ENCODE measurements at places on chromosomes 2 and 18.

DNA sequence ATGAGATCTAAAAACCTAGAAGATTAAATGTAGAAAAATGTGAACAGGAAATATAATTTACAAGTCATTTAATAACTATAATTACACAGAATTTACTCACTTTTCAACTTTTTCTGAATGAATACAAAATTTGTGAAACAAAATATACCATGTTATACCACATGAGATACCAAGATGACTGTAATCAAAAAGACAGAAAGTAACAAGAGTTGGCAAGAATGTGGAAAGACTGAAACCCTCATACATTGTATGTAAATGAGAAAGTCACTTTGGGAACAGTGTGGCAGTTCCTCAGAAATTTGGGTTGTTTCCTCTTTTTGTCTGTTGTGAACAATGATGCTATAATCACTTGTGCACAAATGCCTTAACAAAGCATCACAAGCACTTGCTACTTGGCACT is 145.4 kb upstream of the ZNF804A start:
- no peak for DNase-seq

- no peak for DNase-seq
These were observed 107.4 kb downstream of the NCK2 start for GRCh38 chr2:105852066-105852465.

DNA sequence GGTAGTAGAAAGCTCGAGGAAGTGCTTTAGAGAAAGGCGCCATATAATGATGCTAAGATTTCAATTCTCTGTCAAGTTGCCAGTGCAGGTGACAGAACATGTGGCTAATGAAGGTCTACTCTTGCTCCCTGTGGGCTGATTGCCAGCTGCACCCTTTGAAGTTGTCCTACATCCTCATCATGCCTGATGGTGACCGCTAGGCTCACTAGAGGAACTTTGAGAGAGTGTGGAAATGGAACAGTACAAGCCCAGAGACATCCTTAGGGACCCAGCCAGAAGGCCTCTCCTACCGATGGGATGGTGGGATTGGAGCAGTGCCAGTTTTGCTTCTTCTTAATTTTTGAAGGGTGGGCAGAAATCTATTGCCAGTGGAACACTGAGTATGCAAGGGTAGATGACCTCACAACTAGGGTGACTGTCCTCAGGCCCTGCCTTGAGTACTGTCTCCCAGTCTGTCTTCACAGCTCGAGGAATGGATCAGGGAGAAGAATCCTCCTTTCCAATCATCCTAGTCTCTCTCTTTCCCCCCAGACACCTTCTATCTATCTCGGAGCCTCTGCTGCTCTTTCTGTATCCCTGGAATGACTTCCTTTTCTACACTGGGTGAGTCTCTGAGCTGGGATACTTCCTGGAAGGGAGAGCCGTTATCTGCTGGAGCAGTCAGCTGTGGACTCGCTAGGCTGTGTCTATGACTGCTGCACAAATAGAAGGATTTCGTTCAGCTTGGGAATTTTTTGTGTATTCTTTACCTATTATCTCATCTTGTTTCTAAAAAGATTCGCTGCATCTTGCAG is 33.5 kb downstream of the LGALSL start:
- DNase-seq = no peak

DNA sequence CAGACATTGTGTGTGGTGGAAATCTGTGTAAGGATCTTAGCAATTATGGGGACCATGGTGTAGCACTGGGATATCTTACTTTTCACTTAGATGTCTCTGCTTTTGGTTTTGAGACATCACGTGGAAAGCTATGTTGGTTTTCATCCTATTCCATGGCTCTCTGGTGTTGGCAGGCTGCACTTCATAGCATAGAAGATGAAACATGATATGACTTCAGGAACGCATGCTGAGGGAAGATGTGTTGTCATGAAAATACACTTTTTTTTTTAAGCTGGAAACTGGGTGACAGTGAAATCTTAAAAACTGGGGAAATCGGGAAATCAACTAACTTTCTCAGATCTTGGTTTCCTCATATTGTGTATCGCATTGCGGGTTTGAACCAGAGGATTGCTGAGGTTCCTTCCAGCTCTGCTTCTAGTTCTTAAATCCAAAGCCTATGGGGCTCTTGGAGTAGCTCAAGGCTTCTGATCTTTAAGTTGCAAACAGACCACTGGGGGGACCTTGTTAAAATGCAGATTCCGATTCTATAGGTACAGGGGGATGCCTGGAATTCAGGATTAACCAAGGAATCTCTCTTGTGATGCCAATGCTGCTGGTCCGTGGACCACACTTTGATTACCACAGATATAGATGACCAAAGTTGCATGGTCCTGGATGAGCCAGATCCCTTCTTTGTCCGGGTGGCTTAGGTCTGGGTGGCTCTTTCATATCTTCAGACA is 160.7 kb downstream of the SH3RF3 start:
- DNase-seq = no peak

DNA sequence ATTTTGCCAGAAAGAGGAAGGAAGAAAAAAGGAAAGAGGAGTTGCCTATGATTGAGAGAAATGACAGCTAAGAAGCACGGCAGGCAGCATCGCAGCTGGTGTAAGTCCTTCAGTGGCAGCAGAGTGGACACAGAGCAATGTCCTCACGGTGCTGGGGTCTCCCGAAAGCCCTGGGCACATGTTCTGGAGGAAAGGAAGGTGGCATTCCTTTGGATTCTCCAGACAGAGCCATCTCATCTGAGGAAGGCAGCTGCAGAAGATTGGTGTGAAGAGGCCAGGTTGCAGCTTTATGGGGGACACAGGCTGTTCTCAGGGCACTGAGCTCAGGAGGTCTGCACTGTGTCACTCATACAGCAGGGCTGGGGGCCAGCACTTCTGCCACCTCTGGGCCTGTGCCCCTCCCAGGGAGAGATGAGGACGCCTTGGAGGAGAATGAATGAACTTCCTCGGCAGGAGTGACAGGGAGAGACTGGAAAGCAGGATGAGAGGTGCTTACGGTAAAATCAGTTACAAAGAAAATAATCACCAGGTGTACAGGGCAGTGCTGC is 252.0 kb upstream of the MYT1L start:
- no peak for DNase-seq

DNA sequence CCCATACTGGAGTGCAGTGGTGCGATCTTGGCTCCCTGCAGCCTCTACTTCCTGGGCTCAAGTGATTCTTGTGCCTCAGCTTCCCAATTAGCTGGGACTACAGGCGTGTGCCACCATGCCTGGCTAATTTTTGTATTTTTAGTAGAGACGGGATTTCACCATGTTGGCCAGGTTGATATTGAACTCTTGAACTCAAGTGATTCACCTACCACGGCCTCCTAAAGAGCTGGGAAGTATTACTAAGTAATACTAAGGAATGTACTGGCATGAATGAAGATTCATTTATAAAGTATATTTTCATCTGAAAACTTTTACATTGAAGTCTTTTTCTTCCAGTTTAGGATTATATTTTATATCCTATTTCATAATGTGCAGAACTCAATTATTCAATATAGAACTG is 38.1 kb downstream of the NUP35 start:
- no peak for DNase-seq

DNA sequence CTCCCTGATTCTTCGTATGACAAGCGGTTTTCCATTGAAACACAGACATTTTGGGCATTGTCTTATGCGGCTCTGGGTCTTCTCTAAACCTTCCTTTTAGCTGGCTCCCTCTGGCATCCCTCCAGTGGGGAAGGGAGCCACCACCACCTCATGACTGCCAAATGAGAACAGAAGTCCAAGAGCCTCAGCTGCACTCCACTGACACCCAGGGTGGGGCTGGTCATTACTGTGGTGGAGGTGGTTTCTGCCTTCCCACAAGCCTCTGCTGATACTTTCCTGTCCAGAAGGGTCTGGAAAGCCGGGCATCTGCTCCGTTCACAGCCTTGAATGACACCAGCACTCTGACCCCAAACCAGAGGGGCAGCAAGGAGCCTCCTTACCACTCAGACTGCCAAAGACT is 213.5 kb downstream of the ZNF516 start:
- no peak for DNase-seq

- DNase-seq = no peak
These were observed 275.4 kb upstream of the TCF4 start for GRCh38 chr18:55863391-55863706.

- DNase-seq = no peak
These were observed 179.2 kb downstream of the ACKR3 start for GRCh38 chr2:236748801-236749200.

GRCh38 chr2:38182492-38183003 is 106.6 kb upstream of the CYP1B1 start:
- no peak for DNase-seq

DNA sequence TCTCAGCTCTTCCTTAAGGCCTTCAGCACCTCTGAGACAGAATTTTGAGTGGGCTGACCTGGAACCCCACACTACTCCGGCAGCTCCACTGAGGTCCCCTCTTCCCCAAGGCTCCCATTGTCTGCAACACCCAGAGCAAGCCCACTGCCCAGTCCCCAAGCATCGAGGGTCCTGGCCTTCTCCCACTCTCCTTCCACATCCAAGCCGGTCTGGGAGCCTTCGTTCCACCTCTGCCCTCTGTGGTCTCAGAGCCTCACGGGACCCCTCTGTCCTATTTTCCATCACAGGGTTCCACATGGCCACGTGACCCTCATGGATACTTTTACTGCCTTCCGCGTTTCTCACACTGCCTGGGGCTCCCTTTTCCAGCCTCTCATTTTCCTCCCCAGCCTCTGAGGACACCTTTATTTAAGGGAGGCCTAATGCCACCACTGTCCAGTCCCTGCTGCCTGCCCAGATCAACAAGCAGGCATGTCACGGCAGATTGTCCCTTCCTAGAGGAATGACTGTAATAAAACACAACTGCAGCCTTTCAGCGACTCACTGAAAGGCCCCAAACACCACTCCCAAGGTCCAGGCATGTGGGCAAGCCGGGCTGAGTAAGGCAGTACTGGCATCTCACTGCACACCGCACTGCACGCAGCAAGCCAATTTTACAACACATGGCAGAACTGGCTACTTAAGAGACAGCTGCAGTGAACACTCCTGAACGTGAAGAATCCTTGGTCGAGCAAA is 7.9 kb upstream of the SALL3 start:
- no peak for DNase-seq

DNA sequence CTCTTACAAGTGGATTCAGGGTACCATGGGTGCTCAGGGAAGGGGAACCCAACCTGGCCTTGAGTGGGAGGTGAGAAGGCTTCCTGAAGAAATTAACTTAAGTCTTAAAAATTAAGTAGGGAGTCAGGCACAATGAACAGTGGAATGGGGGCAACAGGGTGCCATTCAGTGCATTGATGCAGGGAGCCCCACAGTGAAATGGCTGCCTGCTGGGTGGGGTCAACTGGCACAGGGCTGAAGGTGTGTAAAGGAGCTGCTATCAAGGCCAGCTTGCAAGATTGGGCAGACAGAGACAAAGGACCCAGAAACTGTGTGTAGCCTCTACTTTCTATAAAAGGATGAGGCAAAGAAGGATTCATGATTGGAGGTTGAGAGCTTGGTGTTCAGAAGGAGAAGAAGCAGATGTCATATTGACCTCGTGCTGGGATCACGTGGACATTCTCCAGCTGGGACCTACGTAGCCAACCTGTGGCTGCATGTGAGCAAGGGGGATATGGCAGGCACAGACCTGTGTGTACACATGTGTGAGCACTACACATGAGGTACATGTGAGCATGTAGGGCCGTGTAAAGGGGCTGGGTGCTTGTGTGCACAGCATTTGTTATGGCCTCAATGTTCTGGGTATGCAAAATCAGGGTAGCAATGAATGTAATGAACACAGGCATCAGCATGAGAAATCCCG is 209.5 kb upstream of the HAAO start:
- no peak for DNase-seq

DNA sequence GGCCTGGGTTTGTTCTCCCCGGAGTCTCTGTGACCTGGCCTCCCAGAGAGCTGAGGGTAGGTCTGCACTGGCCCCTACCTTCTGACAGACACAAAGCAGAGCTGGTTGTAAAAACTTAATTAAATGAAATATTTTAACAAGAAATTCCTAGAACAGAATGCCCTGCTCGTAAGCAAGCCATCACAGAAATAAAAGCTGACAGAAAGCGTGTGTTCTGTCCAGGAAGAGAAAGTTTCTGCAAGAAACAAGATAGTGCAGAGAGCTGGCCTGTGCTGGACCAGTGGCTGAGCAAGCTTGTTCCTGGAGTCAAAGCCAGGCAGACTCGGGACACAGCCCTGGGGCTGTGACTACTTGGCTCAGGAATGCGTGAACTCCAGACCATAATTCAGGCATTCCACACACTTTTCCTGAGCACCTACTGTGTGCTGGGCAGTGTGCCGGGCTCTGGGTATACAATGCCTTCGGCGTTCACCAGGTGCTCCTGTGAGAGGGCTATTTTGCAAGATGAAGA is 51.6 kb downstream of the APOB start:
- no peak for DNase-seq

- no peak for DNase-seq
These were observed 89.7 kb downstream of the LRP1B start for GRCh38 chr2:142041105-142041504.

- no peak for DNase-seq
These were observed 218.7 kb upstream of the PIEZO2 start for GRCh38 chr18:11368020-11368419.

DNA sequence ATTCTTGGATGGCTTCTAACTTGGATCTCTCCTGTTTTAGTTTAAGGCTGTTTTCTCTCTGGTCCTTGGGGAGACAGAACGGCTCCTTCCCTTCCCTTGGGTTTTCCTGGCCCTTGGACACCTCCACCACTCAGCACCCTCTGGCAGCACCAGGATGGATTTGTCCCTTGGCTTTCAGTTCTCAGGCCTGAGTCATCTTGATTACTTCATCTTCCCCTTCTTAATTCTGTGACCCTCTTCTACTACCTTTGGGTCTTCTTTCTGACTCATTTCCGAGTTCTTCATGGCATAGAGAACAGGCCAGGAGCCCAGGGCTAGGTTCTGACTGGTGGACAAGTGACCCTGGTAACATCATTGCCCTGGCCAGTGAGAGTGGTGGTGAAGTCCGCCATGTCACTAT is 14.9 kb downstream of the IGFBP2 start:
- no peak for DNase-seq

DNA sequence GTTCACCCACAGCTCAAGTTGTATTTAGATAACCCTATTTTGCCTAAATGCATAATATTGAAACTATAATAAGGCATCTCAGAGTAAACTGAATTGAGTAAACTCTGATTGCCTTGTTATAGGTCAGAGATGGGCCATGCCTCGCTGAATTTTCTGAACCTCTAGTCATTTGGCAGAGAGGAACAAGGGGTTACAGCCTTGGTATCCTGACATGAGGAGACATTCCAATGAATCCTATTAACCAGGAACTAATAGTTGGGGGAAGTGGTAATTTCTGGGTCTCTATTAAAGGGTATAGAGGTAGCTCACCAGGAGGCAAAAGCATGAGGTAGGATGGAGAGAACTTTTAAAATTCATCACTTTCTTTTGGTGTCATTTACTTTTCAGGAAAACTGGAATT is 227.4 kb upstream of the CHST9 start:
- DNase-seq = no peak

- DNase-seq = no peak
These were observed 4.8 kb downstream of the EPHA4 start for GRCh38 chr2:221567231-221567760.
